ENCODE measurements at places on chromosomes 11 and 22. TPM values are rescaled to one million over a fixed set of nuclear protein-coding genes. Genes with fewer than 3 reads are reported as not detected.
A peak's percentile ranks its signal among the peaks of the same experiment; 100 is the strongest.

MUC5AC gene
- total RNA-seq = not detected

VPREB1 gene
- total RNA-seq = not detected

SPA17 gene
- total RNA-seq = 1.7 TPM

GRCh38 chr11:28619846-28620540 is 511.8 kb downstream of the METTL15 start:
- DNase-seq = no peak

GRCh38 chr11:131691181-131692041 is 321.0 kb downstream of the NTM start:
- peak; percentile 76 for DNase-seq

- DNase-seq = no peak
These were observed 10.4 kb upstream of the FXYD2 start for GRCh38 chr11:117834838-117835443.

- no peak for DNase-seq
These were observed 24.3 kb upstream of the GLYATL1 start for GRCh38 chr11:58914821-58915543.

DNA sequence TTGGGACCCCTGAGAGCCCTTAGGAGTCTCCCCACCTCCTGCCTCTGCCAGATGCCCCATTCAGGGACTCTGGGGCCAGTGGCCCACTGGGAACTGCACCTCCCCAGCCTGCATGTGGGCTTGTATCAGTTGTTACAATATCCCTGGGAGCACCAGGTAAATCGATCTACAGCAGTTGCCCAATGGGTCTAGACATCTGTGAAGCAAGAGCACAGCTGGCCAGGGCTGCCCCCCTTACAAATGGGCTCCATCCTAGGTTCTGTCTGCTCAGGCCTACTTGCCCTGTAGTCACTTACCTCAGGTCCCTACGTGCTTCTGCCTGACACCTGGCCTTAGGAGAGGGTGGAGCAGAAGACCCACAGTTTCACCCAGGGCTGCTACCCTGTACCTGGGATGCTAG is 62.7 kb downstream of the HIRA start:
- no peak for DNase-seq

GRCh38 chr11:56841210-56841810 is 92.8 kb upstream of the OR9G4 start:
- DNase-seq = no peak

DNA sequence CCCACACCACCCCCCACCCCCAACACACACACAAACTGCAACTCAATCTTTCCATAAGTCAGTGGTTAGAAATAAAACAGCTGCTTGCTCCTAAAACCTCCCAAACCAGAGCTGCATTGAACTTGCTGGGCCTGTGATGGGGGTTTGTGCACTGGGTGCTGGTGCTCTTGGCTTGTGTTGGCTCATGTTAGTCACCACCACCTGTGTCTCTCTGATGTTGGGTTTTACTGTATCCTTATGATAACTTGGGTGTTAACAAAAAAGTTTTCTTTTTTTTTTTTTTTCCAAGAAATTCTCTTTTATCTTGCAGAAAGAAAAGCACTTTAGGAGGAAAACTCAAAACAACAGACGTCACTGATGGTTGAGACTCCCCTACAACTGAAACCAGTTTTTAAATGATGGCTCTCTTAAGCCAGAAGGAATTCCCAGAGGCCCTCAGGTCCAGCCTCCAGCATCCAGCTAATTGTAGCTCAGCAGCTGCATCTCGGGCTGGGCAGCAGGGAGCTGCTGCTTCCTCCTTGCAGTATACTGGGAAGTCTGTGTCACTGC is 79.9 kb upstream of the DRD2 start:
- no peak for DNase-seq

RIMBP3C gene
- total RNA-seq = not detected

- no peak for DNase-seq
These were observed 33.4 kb downstream of the MAML2 start for GRCh38 chr11:96309643-96310017.

GRCh38 chr22:40050258-40050657 is 55.5 kb downstream of the FAM83F start:
- DNase-seq = no peak

- no peak for DNase-seq
These were observed 33.0 kb downstream of the PTPRJ start for GRCh38 chr11:48013269-48013901.

- DNase-seq = no peak
These were observed 122.6 kb downstream of the CCDC81 start for GRCh38 chr11:86497310-86497709.

- no peak for DNase-seq
These were observed 10.9 kb upstream of the GNAZ start for GRCh38 chr22:23059284-23059948.

GRCh38 chr11:66986178-66986545 is 11.1 kb downstream of the C11orf86 start:
- DNase-seq = no peak

- DNase-seq = no peak
These were observed 12.2 kb upstream of the ANKK1 start for GRCh38 chr11:113375402-113375801.

DNA sequence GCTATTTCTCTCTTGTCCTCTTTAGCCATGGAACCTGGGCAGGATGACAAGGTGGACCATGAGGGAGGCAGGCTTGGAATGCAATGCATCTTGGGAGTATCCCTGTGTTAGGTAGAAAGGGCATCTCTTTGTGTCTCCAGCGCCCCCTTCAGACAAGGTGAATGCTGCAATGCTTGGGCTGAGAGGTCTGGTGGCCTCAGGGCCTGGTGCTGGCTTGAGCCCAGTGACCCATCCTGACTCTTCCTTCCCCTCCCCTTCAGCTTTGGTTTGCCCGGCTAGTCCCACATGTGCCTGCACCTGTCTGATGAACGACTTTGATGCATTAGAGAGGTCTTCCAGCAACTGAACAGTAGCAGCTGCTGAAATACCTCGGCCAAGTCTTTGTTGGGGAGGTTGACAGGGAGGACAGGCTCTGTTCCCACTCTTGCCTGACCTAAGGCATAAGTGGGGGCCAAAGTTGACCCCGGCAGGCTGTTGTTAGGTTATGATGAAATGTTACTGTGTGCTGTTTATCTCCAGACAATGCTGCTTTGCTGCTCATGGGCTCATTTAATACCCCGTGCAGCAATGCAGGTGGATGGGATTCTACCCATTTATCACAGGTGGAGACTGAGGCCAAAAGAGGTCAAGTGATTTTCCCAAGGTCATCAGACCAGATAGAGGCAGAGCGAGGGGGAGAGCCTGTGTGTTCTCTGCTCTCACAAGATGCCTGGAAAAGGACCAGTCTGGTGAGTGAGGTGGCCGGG is 22.5 kb downstream of the MYO18B start:
- DNase-seq = no peak

UBQLN3 gene
- not detected for total RNA-seq

- no peak for DNase-seq
These were observed 36.1 kb downstream of the UBASH3B start for GRCh38 chr11:122691549-122692150.

DNA sequence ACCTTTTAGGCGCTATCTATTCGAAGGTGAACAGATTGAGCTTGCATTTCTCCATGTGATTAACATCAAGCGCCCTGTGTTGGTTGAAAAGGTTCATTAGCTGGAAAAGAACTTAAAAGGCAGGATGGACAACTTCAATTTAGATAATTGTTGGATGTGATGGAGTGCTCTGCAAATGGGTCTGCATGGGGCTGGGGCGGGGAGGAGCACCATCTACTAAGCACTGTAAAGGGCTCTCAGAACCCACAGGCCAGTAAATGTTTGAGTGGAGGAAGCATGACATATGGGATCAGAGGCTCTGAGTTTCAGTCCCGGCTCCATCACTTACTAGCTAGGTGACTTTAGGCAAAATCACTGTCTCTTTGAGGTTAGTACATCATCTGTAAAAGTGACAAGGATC is 28.2 kb downstream of the ARL14EP start:
- no peak for DNase-seq

GRCh38 chr11:47863189-47863897 is 15.2 kb upstream of the NUP160 start:
- DNase-seq = no peak

GRCh38 chr22:27240298-27241075 is 561.1 kb downstream of the MN1 start:
- DNase-seq = no peak

CARD18 gene
- not detected for total RNA-seq

CTR9 gene
- total RNA-seq = 20.6 TPM

DNA sequence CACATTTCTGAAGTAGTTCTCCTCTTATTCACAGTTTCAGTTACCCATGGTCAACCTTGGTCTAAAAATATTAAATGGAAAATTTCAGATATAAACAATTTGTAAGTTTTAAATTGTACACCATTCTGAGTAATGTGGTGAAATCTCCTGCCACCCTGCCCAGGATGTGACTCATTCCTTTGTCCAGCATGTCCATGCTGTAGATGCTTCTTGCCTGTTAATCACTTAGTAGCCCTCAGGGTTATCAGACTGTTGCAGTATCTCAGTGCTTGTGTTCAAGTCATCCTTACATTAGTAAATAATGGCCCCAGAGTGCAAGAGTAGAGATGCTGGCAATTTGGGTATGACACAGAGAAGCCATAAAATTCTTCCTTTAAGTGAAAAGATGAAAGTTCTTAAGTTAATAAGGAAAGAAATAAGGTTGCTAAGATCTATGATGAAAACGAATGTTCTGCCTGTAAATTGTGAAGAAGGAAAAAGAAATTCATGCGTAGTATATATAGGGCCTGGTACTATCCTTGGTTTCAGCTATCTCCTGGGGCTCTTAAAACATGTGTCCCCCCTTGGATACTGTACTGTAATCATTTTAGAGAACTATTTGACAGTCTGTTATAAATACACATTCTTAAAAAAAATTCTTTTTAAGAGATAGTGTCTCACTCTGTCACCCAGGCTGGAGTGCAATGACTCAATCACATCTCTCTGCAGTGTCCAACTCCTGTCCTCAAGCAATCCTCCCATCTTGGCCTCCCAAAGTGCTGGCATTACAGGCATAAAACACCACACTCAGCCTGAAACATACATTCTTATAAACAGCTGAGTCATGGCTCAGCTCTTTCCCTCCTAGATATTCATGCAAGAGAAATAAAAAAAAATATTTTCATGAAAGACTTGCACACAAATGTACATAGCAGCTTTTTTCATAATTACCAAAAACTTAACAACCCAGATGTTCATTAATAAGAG is 31.3 kb downstream of the MTNR1B start:
- no peak for DNase-seq

GRCh38 chr11:102837646-102838045 is 5.8 kb downstream of the MMP3 start:
- no peak for DNase-seq

- no peak for DNase-seq
These were observed 6.1 kb downstream of the BRSK2 start for GRCh38 chr11:1395773-1396374.

FOSL1 gene
- 20.9 TPM for total RNA-seq

DNA sequence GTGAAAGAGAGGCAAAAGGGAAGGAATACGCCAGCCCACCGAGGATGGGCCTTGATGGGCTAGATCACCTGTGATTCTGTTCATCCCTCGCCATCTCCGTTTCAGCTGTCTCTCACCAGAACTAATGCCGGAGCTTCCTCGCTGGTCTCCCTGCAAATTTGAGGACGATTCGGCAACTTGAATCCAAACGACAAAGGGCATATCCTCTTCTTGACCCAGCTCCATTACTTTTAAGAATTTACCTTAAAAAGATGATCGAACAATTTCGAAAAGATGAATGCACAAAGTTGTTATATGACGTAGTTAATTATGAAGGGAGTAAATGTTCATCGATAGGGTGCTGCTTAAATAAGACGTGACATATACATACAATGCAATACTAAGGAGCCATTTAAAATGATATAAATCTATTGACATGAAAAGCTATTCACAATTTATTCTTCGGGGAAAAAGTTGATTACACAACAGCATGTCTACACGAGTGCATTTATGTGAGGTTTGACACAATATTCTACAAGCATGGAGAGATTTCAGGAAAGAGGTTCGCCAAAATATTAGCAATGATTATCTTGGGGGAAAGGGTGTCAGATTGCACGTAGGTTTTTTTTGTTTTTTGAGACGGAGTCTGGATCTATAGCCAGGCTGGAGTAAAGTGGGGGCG is 937 bp upstream of the FAM168A start:
- DNase-seq = no peak

DNA sequence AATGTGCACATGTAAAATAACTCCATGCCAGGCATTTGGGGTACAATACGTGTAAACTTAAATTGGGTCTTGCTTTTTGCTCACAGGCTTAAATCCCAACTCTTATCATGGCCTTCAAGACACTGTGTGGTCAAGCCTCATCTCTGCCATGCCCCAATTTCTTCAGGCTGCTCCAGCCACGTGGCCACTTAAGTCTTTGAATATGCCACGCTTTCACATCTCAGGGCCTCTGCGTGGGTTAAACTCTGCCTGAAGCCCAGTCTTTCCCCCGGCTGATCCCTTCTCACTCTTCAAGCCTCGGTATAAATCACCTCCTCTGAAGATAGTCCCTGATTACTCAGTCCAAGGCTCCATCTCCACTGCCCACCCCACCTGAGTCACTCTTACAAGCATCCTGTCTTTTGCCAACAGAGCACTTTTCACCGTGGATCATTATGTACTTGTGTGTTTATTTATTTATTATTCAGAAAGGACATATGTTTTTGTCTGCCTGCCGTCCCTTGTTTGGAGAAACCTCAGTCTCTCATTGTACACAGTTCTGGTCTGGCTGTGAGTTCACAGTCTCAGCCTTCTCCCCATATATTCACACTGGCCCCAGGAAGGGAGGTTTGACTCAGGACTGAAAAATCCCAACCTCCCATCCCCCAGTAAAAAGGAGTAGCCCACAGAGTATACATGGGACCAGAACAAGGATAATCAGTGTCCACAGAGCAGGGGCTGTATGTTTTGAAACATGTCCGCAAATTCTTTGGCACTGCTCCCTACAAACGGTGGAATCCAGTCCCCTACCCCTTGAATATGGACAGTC is 344.7 kb downstream of the MN1 start:
- no peak for DNase-seq

GRCh38 chr11:1937616-1938342 is 9.4 kb upstream of the MRPL23 start:
- DNase-seq = no peak

- no peak for DNase-seq
These were observed 63.0 kb downstream of the TNRC6B start for GRCh38 chr22:40240686-40241085.

GRIA4 gene
- not detected for total RNA-seq

DNA sequence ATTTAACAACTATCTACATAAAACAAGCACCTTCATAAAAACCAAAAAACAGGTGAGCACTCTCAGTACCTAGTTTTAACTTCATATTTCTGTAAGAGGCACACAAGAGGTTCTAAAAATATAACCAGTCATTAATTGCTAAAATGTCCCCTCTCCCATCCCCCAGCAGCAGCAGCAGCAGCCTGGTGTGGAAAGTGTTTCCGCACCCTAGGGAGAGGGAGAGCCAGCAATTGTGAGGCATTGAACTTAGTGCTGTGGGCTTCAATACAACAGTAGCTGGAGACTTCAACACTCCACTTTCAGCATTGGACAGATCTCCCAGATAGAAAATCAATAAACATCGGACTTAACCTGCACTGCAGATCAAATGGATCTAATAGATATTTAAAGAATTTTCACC is 1158.5 kb downstream of the JRKL start:
- no peak for DNase-seq
